CD8-positive, alpha-beta memory T cell (primary cell): ENCODE measurements at places on chromosomes 12 and 14.

DNA sequence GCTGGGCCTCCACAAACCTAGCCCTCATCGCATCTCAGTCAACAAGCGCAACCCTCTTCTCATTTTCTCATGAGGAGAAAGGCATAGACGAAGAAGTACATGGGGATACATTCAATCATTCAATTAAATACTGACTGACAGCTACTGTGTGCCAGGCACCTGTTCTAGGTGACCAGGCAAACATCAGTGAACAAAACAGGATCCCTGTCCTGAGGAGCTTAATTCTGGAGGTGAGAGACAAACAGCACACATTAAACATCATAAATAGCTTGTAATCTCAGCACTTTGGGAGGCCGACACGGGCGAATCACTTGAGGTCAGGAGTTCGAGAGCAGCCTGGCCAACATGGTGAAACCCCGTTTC is 362 bp upstream of the ACYP1 start:
- H3K27ac ChIP-seq = peak overlapping the region; percentile 70
- no peak for DNase-seq
- H3K36me3 ChIP-seq = no peaks in the 10 kb centered on the region
- H3K4me3 ChIP-seq = peak overlapping the region; percentile 88
- H3K4me1 ChIP-seq = peaks cover 12% of the 10 kb centered on the region

GRCh38 chr12:13817131-13817530 is 164.3 kb downstream of the GRIN2B start:
- no peaks in the 10 kb centered on the region for H3K27me3 ChIP-seq
- H3K4me3 ChIP-seq = no peak overlapping the region
- no peaks in the 10 kb centered on the region for H3K36me3 ChIP-seq
- H3K27ac ChIP-seq = no peak overlapping the region
- DNase-seq = no peak

- no peak for DNase-seq
- no peak overlapping the region for H3K4me3 ChIP-seq
- no peak overlapping the region for H3K27ac ChIP-seq
- H3K4me1 ChIP-seq = no peaks in the 10 kb centered on the region
- H3K36me3 ChIP-seq = no peaks in the 10 kb centered on the region
Measured at GRCh38 chr14:36646664-36647416, 14.8 kb upstream of the PAX9 start.

GRCh38 chr12:91172096-91172495 is 10.5 kb downstream of the DCN start:
- no peak overlapping the region for H3K27ac ChIP-seq
- H3K27me3 ChIP-seq = no peaks in the 10 kb centered on the region
- H3K4me3 ChIP-seq = no peak overlapping the region
- DNase-seq = no peak

- no peak for DNase-seq
- no peaks in the 10 kb centered on the region for H3K36me3 ChIP-seq
- no peak overlapping the region for H3K27ac ChIP-seq
- no peaks in the 10 kb centered on the region for H3K4me1 ChIP-seq
- no peak overlapping the region for H3K4me3 ChIP-seq
Measured at GRCh38 chr14:89651805-89652204, 234.8 kb upstream of the FOXN3 start.
